ENCODE measurements at places on chromosomes 1 and 21.

- no peak for DNase-seq
Observed at GRCh38 chr21:35035581-35035980, 13.5 kb downstream of the RUNX1 start.

DNA sequence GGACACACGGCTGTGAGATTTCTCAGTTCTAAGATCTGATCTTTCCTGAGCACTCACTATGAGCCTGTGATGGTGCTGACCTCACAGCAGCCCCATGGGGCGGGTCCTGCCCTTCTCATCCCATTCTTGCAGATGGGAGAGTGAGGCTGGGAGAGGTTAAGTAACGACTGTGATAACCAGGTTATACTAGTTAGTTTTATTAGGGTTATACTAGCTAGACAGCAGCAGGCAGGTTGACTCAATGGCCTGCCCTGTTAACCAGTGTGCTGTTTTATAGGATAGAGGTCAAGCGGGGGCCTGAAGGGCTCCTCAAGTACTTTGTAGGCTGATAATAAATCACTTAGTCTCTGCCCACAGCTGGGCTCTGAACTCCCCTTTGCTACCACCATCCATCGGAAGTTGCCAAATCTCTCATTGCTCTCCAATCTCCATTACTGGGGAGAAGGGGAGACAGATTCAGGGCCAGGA, 4.8 kb downstream of the CNTN2 start:
- no peak for DNase-seq

DNA sequence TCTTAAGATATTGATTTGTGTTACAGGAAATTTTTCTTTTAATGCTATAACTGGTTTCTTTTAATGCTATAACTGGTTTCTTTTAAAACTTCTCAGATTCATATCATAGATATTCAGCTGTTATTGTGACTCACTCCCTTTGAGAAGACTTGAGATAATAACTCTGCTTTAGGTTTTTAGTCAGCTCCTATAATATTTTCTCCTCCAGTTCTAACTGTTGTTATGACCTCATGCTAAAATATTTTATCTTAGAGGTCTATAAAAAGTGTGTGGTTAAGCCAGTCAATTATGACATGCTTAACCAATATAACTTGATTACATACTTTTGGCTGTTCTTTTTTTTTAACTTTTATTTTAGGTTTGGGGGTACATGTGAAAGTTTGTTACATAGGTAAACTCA, 280.2 kb downstream of the PTGER3 start:
- no peak for DNase-seq

GRCh38 chr1:12478612-12478985, 139.4 kb downstream of the DHRS3 start:
- no peak for DNase-seq

DNA sequence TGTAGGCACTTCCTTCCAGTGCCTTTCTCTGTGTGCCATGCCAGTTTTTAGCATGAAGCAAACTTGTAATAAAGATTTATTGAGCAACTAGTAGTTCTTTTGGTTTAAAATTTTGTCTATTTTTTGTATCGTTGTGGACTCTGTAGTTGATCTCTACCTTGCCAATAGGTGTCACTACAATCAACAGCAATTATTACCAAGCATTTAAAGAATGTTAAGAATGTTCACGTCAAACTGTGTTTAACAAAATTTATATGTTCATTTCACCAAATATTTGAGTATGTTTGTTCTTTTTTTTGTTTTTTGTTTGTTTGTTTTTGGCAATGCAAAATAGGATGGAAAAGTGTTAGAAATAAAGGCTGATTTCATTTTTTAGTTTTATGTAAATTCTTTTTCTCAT, 208.1 kb downstream of the PATJ start:
- no peak for DNase-seq

GRCh38 chr1:248174521-248174920, at the start of gene OR2M2:
Gene OR2M2, plus strand, starts transcription at chr1:248174821. Its CDS starts 5,165 bp downstream, at chr1:248179986.
- DNase-seq, result no peak

DNA sequence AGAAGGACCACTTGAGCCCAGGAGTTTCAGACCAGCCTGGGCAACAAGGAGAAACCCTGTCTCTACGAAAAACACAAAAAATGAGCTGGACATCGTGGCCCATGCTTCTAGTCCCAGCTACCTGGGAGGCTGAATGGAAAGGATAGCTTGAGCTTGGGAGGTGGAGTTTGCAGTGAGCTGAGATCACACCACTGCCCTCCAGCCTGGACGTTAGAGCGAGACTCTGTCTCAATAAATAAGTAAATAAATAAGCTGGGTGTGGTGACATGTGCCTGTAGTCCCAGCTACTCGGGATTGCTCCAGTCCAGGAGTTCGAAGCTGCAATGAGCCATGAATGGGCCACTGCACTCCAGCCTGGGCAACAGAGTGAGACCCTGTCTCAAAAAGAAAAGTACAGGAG, 3.6 kb downstream of the AKR1A1 start:
- no peak for DNase-seq

- DNase-seq, result no peak
Observed at GRCh38 chr1:71755441-71755840, 526.9 kb downstream of the NEGR1 start.

DNA sequence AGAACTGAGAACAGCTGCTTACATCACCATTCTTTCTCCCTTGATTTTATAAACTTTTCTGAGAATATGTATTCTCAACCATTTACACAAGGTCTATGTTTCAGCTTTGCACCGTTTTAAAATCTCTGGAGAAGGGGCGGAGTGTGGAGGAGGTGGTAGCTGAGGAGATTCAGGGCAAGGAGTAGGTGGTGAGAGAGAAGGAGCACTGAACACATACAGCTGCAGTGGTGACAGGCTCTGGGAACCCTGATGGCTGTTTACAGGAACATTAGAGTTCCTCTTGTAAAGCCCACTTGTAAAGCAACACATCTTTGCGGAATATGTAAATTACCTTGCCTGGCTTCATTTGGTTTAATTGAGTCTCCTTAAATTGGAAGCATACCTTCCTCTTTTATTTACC, 89.7 kb downstream of the SMYD2 start:
- DNase-seq, result no peak

Data from DMS153 (cell line).